Stimulated activated CD4-positive, alpha-beta T cell treated with anti-CD3 and anti-CD28 coated beads, Interleukin-1b, Interleukin-23, amount 100 ng/mL, for 24 hours (primary cell): ENCODE measurements at places on chromosomes 5 and 9.

DNA sequence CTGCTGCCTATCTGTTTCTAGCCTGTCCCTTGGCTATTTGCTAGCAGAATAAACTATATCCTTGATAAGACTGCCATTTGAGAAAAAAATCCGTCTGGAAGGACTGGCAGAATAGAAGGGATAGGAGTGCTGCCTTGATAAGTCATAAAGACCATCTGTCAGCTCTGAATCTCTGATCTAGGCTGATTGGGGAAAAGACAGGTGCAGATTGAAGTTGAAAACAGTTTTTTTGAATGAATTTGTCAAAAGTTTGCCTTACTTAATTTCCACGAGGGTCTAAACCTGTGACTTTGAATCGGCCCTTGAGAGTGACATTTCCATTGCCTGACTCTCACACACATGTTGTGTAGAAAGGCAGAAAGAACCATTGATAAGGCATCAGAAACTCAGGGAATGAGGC, 218.6 kb downstream of the MAN2A1 start:
- no peak for DNase-seq

DNA sequence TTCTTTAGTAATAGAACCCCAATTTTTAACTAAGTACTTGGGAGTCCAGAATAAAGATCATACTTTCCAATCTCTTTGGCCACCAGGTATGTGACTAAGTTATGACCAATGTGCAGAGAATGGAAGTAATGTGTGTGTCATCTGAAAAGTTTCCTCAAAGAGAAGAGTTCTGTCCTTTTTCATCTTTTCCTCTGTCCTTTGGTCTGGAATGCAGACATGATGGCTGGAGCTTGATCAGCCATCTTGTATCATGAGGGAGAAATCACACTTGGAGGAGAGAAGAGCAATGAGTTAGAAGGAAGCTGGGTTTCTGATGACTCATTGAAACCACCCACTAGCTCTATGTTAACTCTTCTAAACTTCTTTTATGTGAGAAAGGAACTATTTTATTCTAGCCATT, 5.5 kb upstream of the CPEB4 start:
- DNase-seq, result no peak

- DNase-seq, result no peak
Observed at GRCh38 chr5:93572101-93572607, 8.9 kb downstream of the NR2F1-AS1 start.

DNA sequence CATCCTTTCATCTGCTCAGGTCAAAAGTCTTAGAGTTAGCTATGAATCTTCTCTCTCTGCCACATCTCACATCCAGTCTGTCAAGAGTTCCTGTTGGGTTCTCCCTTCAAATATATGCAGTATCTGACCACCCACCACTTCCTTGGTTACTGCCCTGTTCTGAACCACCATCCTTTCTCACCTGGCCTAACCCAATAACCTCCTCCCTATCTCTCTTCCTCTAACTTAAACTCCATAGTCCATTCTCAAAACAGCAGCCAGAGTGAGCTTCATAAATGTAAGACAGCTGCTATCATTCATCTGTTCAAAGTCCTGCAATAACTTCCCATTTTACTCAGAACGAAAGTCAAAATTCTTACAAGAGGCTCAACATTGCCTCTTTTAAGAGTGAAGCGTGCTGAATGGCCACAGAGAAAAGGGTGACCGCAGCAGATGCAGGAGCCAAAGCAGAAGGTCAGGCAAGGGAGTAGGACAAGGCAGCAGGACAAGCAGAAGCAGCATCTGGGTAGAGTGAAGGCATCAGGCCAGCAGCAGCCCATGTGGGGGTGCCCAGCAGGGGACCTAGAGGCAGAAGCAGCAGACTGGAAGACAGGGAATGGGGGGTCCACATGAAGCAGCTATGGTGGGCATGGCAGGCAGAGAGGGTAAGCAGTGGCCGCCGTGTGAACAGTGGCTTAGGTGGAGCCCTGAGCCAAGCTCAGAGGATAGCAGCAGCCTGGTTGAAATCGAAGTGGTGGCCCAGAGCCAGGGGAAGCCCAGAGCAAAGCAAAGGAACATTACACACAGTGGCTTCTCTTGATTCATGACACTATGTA, 39.3 kb upstream of the CDC42SE2 start:
- no peak for DNase-seq

- DNase-seq, result no peak
Observed at GRCh38 chr5:133284306-133284705, 232.5 kb downstream of the HSPA4 start.

DNA sequence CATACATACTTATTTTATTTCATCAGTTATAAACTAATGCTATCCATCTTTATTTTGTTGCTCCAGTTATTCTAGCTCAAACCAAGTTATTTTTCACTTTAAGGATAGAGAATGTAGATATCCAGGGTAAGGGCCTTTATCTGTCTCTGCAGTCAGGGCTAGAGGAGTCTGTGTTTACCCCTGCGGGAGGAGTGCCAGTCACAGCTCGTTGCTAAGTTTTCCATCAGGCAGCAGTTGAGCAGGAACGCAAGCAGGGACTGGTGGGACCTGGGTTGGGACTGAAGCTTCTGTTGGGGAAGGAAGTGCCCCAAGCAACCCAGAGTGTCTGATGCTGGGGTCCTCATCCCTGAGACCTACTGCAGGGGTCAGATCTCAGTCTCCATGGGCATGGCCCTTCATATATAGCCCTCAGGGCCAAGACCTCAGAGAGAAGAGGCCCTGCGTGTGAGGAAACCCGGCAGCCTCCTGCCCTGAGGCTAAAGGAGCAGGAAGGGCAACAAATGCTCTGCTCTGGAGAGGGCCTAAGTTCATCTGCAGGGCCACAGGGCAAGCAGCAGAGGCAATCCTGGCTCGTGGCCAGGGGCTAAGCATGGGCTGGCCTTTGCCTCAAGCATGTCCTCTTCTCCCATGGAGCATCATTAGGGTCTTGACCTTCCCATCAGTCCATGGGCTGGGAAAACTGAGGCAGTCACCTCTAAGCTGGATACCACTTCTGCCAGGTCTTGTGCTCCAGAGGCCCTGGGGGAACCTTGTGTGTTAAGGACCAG, 6.6 kb downstream of the SLC22A4 start:
- no peak for DNase-seq

- no peak for DNase-seq
Observed at GRCh38 chr5:62708481-62709325, 130.1 kb downstream of the LRRC70 start.

DNA sequence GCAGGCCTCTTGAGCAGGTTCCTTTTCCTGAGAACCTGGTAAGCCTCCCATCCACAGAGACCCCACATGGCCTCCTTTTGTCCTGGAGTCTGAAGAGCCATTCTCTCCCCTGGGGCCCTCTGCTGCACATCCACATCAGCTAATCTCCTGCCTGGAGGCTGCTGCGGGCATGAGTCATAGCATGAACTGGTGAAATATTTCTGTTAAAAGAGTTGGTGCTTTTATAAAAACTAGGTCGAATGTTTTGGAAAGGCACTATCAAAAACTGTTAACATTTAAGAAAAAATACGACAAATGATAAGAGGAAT, 399.4 kb downstream of the CTNND2 start:
- no peak for DNase-seq

DNA sequence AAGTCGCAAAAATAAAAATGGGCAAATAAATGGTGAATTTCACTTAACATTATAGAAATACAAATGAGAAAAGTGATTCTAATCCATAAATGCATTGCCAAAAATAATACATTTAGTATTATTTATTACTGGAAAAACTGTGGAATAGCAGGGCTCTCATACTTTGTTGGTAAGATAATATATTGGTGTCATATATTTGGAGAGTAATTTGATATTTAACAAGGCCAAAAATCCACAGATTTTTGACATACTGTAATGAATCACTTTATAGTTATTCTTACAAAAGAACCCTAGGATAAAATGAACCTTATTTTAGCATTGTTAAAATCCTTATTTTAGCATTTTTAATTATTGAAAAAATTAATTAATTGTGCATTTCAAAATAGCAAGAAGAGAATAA, 397.2 kb upstream of the DAB2 start:
- no peak for DNase-seq

- no peak for DNase-seq
Observed at GRCh38 chr5:154475591-154476353, 2.3 kb downstream of the HAND1 start.
